ENCODE measurements at places on chromosomes 12 and 14.

GRCh38 chr14:89108608-89109007 is 284.2 kb downstream of the TTC8 start:
- no peak for DNase-seq

- no peak for DNase-seq
Observed at GRCh38 chr14:102778338-102779083, 1.3 kb downstream of the TRAF3 start.

DNA sequence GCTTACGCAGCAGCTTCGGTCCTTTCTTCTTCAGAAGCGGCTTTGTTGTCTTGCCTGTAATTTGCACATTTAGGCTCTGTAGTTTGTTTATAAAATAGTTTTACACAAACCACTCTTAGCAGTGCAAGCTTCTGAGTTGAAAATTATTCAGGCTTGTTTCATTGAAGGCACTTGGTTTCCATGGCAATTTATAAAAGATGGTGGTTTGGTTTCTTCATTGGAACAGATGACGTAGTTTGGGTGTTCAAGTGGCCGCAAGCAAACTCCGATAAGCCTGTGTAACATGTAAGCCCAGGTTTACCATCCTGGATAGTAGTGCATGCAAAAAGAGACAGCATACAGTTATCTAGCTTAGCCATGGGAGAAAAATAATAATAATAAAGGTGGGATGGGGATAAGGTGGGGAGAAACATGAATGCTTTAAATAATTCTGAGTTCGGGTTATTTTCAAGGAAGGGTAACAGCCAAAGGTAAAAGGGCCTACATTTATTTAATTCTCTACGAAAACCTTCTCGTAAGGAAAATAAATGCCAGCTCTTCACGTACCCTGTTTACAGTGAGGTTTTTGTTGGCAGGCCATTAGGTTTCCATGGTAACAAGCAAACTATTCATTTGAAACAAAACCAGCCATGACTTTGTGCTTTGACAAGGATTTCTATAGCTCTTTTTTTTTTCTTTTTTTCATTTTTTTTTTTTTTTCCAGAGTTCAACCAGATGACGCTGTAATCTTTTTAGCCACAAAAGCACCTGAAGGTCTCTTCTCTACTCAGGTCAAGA is 189.6 kb upstream of the RPL10L start:
- DNase-seq, result no peak

DNA sequence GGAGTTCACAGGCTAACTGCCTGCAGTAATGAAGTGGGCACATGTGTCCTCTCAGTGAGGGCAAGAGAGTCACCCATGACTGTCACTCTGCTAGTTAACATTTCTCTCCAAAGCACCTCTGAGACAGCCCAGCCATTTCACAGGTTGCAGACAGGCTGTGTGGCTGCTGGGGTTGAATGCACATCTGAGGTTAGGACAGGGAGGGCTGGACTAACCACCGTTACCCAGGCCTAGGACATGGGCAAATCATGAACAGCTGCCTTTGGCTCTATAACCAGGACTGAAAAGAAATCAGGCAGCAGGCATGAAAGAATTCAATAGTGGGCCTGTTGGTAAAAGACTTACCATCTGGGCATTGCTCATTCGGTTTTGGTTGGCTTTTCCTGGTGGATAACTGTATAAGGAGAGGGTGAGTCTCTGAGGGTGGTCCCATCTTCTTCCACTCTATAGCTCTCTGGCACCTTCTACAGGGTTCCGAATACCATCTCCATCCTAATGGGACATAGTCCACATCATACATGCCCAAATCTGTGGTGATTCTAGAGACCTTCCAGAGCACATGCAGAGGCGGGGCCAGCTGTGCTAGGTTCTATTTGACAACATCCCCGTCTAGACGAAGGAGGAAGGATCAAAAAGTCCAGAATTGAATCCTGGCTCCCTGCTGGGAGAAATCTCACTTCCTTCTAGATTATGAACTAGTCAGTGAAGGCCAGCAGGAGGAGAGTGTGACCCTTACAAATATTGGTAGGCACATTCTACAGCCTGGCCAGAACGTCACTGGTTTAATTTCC is 10.8 kb downstream of the CRACR2A start:
- no peak for DNase-seq

GRCh38 chr14:76201162-76201561 is 49.4 kb downstream of the GPATCH2L start:
- DNase-seq, result no peak

DNA sequence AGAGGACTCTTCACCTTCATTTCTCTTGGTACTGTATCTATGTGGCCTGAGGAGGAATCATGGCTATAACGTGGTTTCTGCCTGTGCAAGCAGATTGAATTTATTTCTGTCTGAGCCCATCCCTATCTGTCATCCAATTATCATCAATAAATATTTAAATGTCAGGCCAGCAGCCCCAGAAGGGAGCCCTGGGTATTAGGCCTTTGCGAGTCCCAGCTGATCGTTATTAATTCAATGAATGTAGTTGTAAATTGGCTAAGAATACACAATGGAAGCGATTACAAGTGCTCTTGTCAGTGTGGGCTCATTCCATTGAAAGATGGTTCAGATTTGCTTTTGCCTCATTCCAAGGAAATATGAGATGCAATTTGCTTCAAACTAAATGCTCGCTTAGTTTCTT is 142.0 kb downstream of the KTN1 start:
- DNase-seq, result no peak

Measured in H9 (cell line).